ENCODE measurements at places on chromosomes 1 and 21. TPM values are rescaled to one million over a fixed set of nuclear protein-coding genes. Genes with fewer than 3 reads are reported as not detected.

DNA sequence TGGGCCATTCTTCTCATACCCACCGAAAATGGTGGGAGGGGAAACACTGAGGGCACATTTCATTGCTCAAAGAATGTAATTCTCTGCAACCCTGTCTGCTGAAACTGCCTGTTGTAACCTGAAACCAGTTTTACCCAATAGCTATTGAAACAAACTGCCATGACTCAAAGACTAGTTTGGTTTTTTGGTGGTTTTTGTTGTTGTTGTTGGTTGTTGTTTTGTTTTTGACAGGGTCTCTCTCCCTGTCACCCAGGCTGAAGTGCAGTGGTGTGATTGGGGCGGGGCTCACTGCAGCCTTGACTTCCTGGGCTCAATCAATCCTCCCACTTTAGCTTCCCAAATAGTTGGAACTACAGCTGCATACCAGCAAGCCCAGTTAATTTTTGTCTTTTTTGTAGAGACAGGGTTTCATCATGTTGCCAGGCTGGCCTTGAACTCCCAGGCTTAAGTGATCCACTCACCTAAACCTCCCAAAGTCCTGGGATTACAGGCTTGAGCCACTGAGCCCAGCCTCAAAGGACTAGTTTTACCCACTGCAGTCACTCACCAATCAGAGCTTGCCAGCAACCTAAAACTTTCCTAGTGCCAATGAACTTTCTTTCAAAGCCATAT is 2.1 kb upstream of the IPP start:
- DNase-seq, result no peak

DNA sequence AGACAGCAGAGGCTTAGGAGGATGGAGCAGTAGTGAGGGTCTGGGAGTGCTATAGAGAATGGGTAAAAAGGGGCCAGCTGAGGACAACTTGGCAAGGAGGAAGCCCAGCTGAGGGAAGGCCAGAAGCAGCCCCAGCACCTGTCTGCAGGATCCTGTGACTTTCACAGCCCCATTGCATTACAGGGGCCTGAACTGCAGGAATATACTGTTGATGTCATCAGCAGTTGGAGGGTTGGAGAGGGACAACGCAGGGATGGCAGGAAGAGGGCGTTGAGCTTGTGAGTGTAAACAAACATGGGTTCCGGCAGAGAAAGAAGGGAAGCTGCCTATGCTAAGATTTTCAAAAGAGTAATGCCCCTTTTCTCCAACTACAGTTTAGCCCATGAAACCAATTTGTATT is 628.5 kb downstream of the SMYD3 start:
- DNase-seq, result no peak

GRCh38 chr1:203641503-203641890 is 14.9 kb downstream of the ATP2B4 start:
- no peak for DNase-seq

DNA sequence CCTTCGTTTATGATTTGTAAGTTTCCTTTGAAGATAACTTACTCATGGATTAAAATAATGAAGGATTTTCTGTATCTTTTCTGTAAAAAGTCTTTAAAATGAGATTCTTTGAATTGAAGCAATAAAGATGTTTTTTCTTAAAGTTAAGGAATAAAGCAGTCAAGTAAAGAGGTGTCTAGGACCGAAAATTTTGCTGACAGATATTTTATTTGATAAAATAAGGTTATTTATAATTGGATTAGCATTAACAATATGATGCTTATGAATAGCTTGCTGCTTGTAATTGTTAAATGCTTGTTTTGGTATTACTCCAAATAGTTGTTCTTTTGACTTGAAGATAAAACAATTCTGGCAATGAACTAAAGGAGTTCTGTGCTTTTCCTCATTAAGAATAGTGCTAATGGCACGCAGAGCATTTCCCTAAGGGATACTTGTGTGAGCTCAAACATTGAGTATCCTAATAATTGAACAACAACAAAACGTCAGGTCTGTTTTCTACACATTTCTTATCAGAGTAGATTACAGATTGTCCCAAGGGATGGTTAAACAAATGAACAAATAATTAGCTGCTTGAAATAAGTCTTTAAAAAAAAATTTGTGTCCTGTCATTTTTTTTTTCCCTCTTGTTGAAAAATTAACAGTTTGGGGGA is 16.6 kb downstream of the TSNAX start:
- no peak for DNase-seq

- DNase-seq, result no peak
Measured at GRCh38 chr1:100382657-100383056, 30.4 kb downstream of the CDC14A start.

- no peak for DNase-seq
Measured at GRCh38 chr1:26706315-26706714, 10.5 kb downstream of the ARID1A start.

GRCh38 chr1:211287218-211287617 is 28.1 kb downstream of the RCOR3 start:
- DNase-seq, result no peak

DNA sequence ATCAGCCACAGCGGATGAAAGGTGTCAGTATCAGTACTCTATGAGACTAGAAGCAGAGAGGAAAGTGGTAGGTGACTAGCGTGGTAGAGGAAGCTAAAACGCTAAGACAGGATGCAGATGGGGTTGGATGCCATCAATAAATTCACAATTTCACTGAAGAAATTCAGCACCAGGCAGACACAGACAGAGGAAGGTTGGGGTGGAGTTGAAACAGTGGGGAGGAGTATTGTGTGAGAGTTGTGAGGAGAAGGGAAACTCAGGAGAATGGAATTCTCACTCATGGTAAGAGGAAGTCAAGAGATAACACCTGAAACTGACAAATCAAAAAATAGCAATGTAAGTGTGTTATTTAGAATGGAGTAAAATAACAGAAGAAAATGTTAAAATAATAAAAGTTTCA is 208.5 kb upstream of the DAB1 start:
- DNase-seq, result no peak

DNA sequence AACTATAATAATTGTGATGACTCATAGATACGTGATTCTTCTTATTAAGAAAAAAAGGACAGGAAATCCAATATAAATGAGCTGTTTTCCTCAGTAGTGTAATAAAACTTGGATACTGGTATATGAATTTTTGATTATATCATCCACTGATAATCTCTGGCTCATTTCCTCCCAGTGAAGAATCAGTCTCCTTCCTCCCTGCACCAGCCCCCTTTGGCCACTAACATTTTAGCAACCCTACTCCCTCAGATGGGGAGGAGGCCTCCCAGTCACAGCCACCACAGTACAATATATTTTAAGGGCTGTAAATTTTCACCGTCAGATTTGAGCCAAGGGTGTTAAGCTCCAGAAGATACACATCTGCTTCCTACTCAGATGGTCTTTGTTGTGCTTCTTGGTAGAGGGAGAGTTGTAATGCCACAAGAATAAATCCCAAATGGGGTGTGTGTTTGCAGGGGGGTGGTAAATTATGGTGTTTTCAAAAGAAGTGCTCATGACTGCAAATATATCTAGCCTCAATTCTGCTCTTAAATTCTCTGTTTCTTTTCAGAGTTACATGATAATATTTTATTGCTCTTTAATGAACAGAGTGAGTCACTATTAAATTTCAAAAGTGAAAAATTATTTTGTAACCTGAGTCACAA is 153.5 kb downstream of the HLX start:
- DNase-seq, result no peak

- no peak for DNase-seq
Measured at GRCh38 chr1:227370533-227371254, 52.4 kb upstream of the CDC42BPA start.

DNA sequence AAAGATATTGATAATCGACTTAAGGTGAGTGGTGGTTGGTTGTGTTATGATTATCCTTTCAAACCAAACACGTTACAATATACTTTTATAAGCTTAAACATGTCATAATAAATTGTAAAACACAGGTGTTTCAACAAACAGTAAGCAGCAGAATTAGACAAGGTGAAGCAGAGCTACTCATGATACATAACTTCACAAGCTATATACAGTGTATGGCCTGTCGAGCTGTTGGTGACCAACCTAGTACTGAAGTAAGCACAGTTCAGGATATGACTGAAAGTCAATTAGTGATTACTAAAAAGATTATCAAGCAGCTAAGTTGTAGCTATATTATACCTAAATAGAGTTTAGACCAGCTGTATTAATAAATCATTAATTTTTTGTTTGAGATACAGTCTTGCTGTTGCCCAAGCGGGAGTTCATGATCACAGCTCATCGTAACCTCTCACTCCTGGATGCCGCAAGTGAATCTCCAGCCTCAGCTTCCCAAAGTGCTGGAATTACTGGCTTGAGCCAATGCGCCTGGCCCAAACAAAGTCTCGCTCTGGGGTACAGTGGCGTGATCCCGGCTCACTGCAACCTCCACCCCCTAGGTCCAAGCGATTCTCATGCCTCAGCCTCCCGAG is 148.1 kb downstream of the EIF4G3 start:
- DNase-seq, result no peak

DNA sequence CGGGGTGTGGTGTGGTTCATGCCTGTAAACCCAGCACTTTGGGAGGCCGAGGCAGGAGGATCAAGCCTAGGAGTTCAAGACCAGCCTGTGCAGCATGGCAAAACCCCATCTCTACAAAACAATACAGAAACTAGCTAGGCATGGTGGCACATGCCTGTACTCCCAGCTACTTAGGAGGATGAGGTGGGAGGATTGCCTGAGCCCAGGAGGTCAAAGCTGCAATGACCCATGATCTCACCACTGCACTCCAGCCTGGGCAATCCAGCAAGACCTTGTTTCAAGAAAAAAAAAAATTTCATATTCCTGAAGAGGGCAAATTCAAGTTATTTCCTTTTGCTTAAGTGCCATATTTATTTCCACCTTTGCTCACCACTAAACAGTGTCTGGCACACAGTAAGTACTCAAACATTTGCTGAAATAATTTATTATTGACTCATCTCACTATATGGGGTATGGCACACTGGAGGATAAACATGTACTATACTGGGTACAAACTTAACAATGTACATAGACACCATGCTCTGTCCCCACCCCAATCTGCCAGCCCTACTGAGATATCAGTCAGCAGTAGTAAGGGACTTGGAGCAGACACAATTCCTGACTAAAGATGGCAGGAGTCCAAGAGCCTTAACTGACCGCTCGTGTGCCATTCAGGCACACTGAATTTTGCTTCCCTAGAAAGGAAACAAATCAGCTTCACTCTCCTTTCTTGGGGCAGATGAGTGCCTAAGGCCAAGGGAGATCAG is 15.5 kb downstream of the MEAF6 start:
- peak; percentile 8 for DNase-seq

GRCh38 chr1:117594261-117594990 is 11.4 kb upstream of the TENT5C start:
- DNase-seq, result peak; percentile 28

- no peak for DNase-seq
Measured at GRCh38 chr1:55560266-55560665, 345.1 kb upstream of the USP24 start.

DNA sequence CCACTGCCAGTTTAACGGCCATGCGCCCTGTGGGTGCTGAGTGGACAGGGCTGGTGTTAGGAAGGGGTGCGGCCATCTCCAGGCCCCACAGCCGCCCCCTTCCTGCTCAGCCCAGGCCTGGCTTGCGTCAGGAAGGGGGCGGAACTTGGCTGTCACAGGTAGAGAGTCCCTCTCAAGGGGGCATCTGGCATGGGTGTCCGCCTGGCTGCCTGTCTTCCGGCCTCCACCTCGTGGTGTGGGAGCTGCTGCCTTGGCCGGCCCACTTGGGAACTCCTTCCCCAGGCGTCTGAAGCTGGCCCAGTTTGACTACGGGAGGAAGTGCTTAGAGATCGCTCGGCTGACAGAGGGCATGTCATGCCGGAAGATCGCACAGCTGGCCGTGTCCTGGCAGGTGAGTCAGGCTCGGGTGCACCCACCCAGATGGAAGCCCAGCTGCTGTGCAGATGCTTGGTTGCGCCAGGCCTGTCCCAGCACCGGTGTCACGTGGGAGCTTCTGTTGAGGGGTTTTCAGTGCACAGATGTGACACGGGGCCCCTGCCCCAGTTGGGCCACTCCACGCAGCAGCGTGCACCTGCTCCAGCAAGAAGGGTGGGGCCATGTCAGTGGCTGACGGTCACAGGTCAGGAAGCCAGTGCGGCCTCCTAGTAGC is 9.1 kb upstream of the ATAD3B start:
- no peak for DNase-seq

GRCh38 chr21:34800797-34801518 is 132.2 kb downstream of the CLIC6 start:
- no peak for DNase-seq

DNA sequence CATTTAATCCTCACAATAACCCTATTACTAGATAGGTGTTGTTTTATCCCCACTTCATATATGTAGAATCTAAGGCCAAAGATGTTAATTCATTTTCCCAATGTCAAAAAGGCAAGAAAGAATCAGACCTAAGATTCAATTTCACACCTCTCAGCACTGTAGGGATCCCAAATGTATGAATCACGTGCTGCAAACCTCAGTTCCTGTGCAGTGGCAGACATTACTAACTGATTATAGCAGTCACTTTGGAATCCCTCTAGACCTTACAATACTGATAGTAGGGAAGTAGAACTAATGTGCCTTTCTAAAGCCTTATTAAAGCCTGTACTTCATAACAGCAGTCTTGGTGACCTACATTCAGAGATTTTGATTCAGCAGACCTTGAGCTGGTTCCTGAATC is 2.3 kb downstream of the C1orf87 start:
- DNase-seq, result no peak

The SH3D21 gene
- 16.3 TPM for total RNA-seq

The TMEM269 gene
- not detected for total RNA-seq

The TMIGD3 gene
- total RNA-seq, result 1.2 TPM

The IQCC gene
- total RNA-seq, result 3.4 TPM
